ENCODE measurements at places on chromosomes 2 and 18.

DNA sequence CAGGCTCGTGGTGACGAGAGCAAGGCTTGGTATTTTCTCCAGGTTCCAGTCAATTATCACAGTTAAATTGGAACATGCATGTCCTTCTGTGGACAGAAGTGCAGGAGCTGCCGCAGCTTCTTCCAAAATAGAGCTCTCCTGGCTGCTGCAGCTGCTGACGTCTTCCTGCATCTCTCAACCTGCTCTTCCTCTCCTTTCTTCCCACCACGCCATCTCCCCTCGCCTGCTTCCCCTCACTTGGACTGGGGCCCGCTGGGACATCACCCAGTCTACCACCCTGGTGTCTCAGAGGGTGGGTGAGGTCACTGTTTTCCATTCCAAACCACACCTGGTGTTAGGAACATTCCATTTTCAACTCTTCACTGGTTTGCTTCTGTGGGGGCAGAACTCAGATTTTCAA is 41.4 kb downstream of the SPP2 start:
- DNase-seq, result no peak

DNA sequence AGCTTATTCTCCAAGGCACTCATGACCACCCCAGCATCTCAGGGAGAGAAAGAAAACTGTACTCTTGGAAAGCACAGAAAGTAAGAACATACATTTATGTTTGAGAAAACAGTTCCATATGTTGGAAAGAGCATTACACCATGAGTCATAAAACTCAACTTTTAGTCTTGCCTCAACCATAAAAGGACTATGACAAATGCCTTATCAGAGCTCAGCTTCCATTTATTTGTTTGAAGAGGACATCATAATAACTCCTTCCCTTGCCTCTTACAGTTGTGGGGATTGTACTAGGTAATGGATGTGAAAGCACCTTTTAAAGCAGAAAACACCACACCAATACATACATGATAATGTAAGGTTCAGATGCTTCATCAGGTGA is 370.8 kb downstream of the LNPK start:
- no peak for DNase-seq

GRCh38 chr2:218295029-218295428 is 2.7 kb upstream of the TMBIM1 start:
- no peak for DNase-seq

DNA sequence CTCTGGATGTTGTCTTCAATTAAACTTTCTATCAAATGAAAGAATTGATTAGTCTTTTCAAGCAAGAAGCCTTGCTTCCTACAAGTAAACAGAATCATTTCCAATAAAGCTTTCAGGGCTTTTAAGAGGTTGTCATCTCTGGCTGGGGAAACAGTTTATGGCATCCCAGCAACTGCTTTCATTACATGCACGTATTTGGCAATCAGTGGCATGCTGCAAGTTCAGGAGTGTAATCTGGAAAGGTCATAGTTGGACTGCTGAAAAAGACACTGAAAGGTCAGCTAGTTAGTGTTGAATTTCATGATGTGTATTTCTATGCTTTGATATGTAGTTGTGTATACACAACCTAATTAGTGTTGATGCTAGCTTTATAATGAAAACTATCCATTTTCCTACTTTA is 332.9 kb downstream of the DSC3 start:
- no peak for DNase-seq

GRCh38 chr2:1751767-1752725 is 7.7 kb upstream of the PXDN start:
- no peak for DNase-seq

GRCh38 chr2:123737371-123737770 is 287.7 kb upstream of the CNTNAP5 start:
- DNase-seq, result no peak

DNA sequence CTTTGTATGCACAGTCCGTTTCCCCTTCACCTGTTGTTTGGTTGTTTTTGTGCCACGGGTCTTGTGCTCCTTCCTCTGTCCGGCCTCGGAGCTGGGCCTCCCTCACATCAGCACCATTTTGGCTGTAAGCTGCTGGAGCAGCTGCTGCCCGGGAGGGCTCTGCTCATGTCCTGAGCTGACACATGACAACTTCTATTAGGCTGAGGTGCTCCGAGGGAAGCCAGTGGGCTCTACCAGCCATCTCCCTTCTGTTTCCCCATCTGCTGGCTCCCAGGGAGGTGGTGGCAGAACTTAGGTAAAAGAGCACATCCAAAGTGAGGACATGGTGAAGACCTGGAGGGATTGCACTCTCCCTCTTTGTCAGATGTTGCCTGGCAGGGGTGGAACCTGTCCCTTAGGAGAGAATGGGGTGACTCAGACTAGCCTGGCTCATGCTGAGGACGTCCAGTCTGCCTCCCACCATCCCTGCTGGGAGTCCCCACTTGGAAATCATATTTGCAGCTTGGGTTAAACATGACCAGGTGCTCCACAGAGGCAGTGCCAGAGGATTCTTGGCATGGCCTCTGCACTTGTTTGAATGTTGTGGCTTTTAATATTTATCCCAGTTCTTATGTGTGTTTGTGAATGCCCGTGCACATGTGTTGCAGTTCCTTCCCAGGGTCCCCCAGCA is 49.8 kb upstream of the TNP1 start:
- DNase-seq, result no peak

DNA sequence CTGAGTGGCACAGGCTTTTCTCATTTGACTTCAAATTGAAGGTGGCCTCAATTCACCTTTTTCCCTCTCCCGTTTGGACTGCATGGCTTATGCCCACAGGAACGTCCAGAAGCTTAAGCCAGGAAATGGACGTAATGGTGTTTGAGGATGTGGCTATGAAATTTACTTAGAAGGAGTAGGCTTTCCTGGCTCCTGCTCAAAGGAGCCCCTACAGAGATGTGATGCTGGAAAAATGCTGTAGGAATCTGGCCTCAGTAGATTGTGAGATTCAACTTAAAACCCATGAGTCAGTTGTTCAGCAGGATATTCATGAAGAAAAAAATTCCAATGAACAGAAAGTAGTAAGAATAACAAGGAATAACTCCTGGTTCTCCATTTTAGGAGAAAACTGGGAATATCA is 129.0 kb downstream of the ICOS start:
- DNase-seq, result no peak

- DNase-seq, result no peak
These were observed 163.8 kb upstream of the MEX3C start for GRCh38 chr18:51361130-51361860.

Data from stimulated activated CD4-positive, alpha-beta T cell treated with anti-CD3 and anti-CD28 coated beads, Interleukin-4, amount 100 ng/mL, for 1 hour (primary cell).